ENCODE measurements at places on chromosomes 5 and 9.

DNA sequence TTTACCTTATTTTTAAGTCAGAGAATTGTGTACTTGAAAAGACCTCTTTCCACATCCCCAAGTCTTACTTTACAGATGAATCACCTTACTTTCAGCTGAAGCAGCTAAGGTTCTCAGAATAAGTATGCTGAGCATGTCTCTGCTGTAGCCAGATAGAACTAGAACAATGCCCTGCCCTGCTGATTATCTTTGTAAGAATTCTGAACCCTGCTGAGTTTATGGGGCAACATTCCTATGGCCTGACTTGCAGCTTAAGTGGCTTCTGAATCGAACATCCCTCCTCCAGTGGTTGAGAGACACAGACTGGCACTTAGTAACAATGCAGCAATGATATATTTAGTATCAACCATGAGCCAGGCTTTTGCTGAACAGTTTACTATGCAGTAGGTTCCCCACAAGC is 592.0 kb upstream of the WWC1 start:
- peak; percentile 89 for DNase-seq

DNA sequence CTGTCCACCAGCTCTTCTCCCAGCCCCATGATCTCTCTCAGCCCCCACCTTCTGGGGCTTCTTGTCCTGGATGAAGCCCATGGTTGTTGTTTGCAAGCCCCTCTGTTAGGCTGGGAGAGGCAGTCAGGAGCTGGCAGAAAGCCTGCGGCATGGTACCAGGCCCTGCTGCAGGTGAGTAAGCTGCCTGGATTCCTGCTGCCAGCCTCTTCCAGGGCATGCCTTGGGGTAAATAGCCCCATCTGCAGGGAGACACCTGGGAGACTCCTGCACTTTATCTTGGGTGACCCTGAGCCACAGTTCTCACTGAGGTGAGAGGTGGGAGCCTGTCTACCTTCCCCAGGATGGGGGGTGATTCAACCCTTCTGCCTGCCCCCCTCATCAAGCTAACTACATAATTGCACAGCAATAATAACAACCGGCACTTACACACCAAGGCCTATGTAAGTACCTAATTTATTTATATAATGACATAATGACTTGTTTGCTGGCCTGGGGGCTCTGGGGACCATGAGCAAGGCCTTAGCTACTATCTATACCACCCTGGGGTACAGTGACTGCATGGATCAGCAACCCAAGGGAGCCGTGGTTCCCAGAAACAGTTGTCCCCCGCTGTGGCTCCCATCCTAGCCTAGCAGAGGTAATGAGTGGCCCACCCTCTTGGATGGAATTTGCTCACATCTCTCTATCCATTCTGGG is 116.0 kb downstream of the PSD2 start:
- DNase-seq = no peak

GRCh38 chr5:2482778-2483177 is 268.7 kb downstream of the IRX2 start:
- no peak for DNase-seq

DNA sequence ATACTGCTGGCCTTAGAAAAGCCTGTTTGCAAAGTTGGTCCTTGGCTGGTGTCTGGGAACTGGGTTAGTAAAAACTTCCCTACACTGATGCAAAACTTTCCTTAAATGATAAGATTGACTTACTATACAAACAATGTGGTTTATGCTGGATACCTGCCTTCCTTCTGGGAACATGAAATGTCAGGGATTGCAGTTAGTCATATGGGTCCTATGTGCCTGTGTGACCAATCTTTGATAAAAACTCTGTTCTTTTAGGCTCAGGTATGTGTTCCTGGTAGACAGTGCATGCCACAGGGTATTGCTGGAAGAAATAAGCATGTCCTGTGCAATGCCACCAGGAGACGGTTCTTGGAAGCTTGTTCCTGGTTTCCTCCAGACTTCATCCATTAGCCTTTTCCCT is 173.3 kb downstream of the RMI1 start:
- DNase-seq = peak; percentile 11

- DNase-seq = no peak
Measured at GRCh38 chr9:136496801-136497620, 14.2 kb upstream of the SEC16A start.

DNA sequence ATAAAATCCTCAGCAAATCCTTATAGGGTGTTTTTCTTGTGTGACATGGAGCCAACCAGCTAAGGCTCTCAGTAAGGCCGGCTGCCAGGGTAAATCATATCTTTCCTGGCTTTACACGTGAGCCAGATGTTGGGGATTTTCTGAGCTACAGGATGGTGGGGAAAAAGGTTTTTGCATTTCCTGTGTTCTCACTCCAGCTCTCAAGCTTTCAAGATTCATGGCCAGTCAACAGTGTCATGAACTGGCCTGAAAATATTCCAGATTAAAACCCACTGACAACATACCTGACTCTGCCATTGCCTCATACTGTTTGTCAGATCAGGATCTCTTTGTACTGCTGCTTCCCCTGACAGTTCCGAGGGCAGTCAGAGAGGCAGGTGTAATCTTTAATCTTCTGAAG is 306.9 kb downstream of the GLIS3 start:
- peak; percentile 75 for DNase-seq

- DNase-seq = no peak
Measured at GRCh38 chr5:348726-349125, 27.2 kb downstream of the AHRR start.

DNA sequence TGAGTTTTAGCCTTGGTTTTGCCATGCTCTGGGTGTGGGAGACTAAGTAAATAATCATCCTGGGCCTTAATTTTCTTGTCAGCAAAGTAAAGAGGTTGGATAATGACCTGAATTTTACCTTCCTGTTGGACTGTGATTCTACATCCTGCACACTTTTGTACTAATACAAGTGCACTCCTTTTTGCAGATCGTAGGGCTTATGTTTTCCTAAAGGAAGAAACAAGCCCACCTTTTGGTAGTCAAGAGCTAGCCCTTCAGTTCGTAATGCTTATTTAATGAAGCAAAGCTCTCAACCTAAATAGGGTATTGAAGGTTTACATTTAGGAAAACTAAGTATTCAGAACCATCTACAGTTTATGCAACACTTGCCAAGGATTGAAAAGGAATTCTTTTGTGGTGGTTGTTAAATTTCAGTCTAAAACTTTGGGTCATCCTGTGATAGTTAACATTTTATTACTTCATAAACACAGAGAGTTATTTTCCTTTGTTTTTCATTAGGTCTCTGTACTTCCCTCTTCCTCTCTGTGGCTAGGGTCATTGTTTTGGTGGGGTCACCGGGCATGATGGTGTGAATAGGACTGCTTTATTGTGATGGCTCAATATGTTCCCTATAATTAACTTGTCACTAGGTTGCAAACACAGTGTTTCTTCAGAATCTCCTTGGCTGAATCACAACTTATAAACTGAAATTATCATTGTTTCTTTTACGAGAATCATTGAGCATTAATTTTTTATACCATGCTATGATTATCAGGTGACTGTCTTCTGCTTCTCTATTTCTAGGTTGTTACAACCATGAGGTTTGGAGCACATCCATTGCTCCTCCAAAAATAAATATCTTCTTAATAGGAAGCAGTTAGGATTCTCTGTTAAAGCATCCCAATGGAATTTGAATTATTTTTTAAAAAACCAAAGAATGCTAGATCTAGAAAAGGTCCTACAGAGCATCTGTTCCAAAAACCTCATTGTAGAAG is 28.5 kb downstream of the SPINK5 start:
- DNase-seq = no peak

GRCh38 chr5:57174128-57174889 is 450 bp downstream of the GPBP1 start:
- DNase-seq = peak; percentile 30

DNA sequence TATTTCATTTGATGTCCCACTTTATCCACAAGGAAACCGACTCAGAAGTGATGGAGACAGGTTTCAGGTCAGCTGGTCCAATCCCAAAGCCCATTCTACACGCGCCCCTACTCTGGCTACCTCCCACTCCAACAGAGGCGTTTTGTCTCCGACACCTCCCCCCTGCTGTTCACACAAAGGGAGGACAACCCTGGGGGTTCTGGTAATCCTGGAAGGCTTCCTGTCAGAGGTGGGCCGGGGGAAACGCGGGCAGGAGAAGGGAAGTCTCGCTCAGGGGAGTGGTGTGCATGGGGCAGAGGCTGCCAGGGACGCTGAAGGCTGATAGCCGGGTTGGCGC is 39.7 kb upstream of the GABRP start:
- DNase-seq = no peak

- no peak for DNase-seq
Measured at GRCh38 chr9:135242049-135242396, 154.6 kb downstream of the OLFM1 start.

- peak; percentile 90 for DNase-seq
Measured at GRCh38 chr5:116492016-116492623, 82.5 kb downstream of the SEMA6A start.

DNA sequence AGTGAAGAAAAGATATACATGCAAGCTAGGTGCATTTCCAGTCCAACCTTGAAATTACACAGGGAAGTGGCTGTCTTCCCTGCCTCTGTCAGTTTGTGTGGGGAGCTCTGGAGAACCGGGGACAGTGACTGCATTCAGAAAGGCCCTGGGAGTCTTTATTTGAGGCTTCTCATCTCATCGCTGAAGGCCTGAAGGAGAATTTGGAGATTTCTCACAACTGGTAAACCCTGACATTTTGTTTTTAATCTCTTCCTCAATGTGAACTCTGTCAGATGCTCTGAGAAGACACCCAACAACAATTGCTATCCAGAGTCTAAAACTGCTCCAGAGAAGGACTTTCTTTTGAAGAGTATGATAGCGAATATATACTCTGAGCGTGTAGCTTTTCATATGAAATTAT is 33.0 kb downstream of the MACIR start:
- DNase-seq = no peak

All from fibroblast of villous mesenchyme (primary cell).